ENCODE measurements at places on chromosomes 3 and 15. TPM values are rescaled to one million over a fixed set of nuclear protein-coding genes. Genes with fewer than 3 reads are reported as not detected.

The RTP3 gene
- not detected for total RNA-seq

DNA sequence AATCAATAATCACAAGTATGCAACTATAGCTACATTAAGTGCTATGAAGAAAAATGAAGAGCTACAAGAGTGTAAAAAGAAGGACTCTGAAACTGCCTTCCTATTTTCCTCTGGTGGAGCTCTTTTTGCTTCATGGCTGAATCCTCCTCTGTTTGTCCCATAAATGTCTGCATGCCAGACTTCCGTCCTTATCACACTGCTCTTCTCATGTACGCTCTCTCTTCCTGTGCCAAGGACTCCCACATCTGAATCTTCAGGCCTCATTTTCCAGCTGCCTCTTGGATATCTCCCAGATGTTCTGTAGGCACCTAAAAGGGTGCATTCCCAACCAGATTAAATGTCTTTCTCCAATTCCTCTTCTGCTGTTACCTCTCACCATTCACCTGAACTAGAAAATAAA lies 123.7 kb downstream of the MECOM start:
- no peak for DNase-seq

DNA sequence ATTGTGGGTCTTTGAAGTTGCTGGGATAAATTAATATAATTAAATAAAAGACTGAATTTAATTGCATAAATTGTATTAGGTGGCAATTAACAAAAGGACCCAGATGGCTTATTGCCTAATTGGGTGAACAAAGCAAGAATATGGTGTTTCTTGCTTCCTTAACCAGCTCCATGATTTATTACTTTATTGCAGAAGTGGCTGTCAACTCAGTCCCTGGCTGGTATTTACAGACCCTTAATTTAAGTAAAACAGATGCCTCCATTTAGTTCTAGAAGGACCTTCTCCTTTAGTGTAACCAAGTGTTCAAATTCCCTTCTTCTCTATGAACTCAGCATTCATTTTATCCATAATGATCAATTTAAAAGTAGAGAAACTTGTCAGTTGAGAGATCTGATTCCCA lies 35.1 kb downstream of the DPH3 start:
- DNase-seq: no peak

GRCh38 chr3:14317057-14317553 lies 85.3 kb upstream of the SLC6A6 start:
- no peak for DNase-seq

GRCh38 chr15:31977812-31978661 lies 52.3 kb upstream of the CHRNA7 start:
- DNase-seq: peak; percentile 46

The KCNMB2 gene
- not detected for total RNA-seq
